ENCODE measurements at places on chromosomes 12 and 14.

DNA sequence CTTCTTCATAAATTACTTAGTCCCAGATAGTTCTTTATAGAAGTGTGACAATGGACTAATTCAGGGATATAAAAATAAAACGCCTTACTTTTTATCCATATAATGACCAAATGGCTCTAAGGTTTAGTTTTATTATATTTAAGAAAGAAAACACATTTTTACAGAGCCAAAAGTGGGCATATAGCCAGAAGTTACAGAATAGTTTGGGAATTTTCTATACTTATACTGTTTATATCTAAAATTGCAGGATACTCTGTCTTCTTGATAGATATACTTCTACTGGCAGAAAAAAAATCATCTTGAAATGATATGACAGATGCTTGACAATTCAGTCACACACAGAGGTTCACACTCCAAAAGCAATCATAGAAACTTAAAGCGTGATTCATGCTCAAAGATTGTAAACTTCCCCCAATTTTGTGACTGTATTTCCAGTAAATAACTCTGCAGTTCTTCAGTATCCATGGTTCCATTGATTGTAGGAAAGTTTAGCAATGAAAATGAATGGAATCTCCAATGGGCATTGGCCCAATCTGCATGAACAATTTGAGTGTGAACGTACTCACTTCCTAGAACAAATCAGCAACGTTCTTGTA lies 307.8 kb downstream of the NOVA1 start:
- no peak for DNase-seq

DNA sequence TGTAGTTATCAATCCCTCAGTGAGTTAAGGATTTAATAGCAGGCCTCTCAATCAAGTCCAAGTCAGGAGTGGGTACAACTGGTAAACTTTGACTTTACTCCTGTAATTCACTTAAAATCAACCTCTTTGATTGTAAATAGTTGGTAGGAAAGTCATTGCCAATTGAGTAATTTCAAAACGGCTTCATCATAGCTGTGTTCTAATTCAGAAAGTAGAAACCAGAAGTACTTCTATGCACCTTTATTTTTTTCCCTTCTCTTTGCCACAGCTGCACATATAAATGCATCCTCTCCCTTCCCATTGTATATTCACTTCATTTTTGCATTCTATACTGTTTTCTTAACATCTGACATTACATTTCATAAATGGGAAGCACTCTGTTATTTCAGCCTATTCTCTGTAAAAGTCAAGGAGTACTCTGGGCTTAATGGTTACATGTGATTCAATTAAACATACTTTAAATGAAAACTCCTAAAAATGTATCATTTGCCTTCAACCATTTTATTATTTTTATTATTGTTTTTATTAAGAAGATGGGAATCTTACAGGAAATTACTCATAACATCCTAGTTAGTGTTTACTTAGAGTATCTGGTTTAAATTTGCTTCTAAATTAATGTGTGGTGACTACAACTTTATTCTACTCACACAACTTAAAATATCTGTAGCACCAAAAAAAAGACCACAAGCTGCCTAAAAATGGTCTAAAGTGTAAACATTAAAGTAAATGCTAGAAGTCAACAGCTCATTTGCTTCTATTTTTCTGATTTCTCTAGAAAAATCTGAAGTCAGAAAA lies 171.2 kb downstream of the CEP128 start:
- no peak for DNase-seq

DNA sequence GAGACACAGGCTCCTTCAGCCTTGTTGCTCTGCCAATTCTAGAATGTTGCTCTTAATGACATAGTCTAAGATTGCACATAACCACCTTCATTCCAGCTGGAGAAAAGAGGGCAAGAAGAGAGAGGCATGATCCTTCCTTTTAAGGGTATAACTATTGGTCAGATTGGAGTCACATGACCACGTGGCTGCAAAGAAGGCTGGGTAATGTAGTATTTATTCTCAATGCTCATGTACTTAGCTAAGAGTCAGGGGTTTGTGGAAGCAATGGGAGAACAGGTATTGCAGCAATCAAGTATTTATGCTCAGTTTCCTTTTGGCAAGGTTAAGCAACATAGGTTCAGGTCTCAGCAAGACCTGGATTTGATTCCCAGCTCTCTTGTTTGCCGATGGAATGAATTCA lies 298.8 kb upstream of the TBX3 start:
- DNase-seq, result no peak

DNA sequence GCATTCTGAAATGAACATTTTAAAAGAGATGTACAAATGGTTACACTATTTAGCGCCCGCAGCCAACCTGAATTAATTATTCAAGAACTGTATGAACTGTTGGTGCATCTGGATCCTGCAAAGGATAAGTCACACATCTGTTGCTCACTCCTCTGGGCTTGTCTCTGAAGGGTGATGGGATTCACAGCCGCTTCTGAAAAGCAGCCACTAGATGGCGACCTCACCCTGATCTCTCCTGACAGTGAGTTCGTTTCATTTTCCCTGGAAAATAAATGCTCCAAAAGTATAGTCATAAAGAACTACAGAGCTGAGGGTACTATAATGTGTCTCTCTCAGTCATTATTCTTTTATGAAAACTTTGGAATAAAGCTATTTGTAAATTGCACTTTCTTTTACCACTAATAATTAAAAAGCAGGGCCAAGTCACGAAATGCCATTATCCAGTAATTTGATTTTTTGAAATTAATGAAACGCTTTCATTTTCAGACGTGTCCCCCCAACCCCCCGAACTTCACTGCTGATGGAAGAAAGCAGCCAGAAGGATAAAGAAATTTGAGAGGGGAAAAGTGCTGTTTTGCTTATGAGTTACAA lies 789.6 kb downstream of the NRXN3 start:
- peak; percentile 13 for DNase-seq

DNA sequence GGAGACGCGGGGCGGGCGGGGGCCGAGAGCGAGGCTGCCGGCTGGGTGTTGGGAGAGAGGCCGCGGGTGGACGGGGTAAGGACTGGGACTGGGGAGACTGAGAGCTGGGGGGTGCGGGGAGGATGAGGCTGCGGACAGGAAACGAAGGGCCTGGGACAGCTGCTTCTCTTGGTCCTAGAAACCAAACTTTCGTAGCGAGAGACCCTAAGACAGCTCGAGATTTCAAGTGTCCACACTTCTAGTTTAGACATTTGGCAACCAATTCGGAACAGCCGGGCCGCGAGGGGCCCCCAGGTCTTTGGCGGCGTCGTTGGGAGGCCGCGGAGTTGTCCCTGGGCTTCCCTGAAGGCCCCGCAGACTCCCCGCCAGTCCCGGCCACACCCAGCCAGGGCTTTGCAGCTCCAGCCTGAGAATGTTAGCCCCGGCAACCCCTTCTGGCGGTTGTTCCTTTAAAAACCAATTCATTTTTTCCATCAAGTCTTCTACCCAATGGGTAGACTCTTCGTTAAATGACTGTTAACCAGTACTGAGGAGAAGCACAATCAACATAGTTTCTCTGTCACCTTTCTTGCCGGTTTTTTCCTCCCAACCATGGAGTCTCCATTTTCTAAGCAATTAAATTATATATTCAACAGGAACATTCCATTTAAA lies 11.5 kb downstream of the NKX2-1 start:
- DNase-seq, result no peak

DNA sequence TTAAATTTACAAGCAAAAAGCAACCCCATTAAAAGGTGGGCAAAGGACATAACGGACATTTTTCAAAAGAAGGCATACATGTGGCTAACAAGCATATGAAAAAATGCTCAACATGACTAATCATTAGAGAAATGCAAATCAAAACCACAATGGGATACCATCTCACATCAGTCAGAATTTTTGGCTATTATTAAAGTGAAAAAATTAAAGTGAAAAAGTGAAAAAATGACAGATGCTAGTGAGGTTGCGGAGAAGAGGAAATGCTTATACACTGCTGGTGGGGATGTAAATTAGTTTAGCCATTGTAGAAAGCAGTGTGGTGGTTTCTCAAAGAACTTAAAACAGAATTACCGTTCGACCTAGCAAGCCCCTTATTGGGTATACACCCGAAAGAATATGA lies 7.9 kb downstream of the OTOGL start:
- no peak for DNase-seq

- DNase-seq, result no peak
These were observed 168.6 kb downstream of the PRKCH start for GRCh38 chr14:61489932-61490331.

DNA sequence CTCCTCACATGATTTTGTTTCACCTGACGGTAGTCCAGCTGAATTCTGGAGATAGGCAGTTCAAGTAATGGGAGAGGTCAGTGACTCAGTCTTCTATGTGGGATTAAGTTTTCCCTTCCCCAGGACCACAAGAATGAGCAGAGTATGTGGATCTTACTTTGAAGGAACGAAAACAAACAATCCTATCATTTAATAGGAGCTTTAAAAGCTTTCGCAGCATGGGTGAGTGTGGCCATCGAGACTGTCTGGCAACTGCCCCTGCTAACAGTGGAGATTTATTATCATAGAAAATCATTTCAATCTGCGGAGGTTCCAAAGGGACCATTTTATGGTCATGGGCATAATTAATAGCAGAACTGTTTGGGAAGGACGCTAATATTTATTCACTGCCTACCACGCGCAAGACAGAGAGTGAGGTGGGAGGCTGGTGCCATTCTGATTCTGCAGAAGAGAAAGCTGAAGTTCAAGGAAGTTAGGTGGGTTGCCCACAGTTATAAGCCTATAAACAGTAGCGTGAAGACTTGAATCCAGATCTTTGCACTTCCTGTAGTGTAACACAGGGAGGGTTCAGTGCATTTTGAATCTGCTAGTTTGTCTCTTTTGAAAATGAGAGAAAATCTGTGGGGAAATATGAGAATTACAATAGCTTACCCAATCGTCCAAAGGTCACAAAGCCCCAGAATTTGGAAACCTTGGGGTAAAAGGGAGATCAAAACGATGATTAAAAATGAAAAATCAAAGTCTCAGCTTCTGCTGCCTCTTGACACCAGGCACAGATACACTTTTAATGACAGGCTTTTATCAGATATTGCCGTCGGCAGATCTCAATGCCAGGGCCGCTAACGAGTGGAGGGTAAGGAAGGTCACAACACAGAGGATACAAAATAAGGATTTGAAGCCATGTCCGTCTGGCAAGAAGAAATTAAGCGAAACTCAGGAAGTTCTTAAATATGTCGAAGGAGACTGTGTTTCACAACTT lies 209.6 kb downstream of the CRADD start:
- no peak for DNase-seq

- no peak for DNase-seq
These were observed 22.8 kb downstream of the FAIM2 start for GRCh38 chr12:49880756-49881414.

GRCh38 chr12:97182769-97183168 lies 275.7 kb downstream of the NEDD1 start:
- no peak for DNase-seq

DNA sequence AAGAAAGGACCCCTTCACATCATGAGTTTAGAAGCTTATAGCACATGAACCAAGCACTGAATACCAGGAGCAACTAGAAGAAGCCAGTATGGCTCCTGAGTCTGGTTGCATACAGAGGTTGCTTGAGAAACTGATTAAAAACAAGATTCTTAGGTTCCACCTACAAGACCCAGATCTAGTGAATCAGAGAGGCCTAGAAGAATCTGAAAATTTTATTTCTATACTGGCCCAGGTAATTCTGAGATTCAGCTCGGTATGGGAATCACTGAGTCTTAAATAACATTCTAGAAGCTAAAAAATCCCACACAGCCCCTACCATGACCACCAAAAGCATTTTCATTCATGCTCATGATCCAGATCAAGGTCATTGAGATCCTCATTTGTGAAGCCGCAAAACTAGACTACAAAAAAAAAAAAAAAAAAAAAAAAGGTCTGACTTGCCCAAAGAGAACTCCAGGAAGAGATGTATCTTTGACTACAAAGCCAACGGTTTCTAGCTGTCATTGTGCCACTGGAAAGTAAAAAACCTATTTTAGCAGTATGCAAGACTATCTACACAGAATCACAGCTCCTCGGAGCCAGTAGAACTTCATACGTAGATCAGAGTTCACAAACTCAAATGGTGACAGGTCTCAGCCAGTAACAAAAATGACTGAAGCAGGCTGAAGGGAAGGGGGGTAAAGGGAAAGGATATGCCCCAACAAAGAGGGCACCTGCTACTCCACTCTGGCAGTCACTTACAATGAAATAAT lies 168.4 kb upstream of the EGLN3 start:
- no peak for DNase-seq

- DNase-seq, result no peak
These were observed 271.4 kb downstream of the BTG1 start for GRCh38 chr12:91874086-91874865.

- no peak for DNase-seq
These were observed 227.7 kb upstream of the CRY1 start for GRCh38 chr12:107320929-107321631.

DNA sequence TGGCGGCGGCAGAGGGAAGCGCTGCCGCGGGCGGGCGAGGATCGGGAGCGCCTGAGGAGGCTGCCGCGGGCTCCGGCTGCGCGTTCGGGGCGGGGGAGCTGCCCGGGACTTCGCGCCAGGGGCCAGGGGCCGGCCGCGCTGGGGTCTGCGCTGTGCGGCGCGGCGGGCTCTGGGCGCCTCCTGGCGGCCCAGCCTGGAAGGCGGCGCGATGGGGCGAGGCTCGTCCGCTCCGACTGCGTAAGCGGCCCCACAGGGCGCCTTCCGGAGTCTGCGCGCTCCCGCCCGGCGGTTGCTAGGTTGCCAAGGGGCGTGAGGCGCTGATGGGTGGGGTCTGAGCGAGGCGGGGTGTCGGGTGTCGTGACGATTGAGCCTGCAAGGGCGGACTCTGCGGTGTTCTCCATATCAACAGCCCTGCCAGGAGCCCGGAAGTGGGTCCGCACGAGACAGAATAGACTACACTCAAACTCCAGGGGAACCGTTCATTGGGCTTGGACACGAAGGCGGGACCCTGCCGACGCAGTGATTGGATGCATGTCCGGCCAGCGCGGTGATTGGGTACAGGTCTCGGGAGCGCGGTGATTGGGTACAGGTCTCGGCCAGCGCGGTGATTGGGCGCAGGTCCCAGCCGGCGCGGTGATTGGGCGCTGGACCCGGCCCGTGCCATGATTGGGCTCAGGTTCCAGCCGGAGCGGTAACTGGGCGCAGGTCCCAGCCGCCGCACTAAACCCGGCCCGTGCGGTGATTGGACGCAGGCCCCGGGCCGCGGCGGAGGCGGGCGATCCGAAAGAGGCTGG lies at the start of gene TEDC1:
TSS of gene TEDC1 (plus strand) at position 675 of the 794 bp plus-strand sequence. CDS start 130 bp downstream, outside the sequence.
- DNase-seq, result peak; percentile 97

DNA sequence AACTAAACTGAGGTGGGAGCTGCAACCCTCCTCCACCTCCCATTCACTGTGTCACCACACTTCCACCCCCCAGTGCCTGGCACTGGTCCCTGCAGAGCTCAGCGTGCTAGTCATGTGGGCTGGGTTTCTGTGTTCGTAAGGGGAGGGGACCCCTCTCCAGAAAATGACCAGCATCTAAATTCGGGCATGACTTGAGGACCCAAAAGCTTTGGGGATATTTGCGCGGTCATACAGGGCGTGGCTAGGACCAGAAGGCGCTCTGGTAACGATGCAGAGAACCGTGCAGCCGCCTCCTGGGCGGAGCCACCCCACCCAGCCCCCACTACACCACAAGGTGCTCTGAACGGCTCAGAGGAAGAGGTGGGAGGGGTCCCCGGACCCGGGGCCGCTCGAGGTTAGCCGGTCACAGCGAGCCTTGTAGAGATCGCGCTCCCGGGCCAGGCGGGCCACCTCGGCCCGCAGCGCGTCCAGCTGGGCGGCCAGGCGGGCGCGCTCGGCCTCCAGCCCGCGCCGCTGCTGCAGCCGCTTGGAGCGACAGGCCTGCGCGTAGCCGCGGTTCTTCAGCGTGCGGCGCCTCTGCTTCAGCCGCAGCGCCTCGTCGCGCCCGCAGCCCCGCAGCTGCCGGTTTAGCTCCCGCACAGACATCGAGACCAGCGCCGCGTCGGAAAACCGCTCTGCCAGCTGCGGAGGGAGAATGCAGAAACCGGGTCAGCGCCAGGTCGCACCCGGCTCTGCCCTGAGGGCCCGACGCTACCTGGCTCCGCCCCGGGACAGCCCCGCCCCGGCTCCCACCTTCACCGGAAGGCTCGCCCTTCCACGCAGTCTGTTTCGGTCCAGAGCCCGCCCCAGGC lies 9.8 kb downstream of the CPNE6 start:
- DNase-seq, result peak; percentile 31
